ENCODE measurements at places on chromosomes 1 and 21. TPM values are rescaled to one million over a fixed set of nuclear protein-coding genes. Genes with fewer than 3 reads are reported as not detected.

DNA sequence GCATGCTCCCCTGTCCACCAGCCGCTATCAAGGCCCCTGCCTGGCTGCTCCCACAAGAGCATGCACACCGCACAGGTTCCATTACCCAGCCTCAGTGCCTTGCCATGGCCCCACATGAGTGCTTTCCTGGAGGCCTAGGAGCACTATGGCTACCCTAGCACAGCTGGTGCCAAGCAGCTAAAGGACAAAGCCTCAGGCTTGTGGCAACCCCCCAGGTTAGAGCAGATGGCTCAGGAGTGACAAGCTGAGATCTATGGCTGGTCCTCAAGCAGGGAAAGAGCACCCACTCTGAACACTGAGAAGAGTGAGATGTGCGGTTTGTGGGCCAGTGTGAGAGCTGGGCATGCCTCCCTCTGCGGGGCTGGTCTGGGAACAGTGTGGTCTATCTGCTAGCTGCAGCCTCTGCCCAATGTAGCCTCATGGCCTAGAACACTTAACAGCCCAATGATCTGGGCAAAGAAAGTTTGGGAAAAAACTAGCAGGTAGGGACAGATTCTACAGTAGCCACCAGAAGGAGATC is 129.8 kb downstream of the VAV3 start:
- DNase-seq: no peak

DNA sequence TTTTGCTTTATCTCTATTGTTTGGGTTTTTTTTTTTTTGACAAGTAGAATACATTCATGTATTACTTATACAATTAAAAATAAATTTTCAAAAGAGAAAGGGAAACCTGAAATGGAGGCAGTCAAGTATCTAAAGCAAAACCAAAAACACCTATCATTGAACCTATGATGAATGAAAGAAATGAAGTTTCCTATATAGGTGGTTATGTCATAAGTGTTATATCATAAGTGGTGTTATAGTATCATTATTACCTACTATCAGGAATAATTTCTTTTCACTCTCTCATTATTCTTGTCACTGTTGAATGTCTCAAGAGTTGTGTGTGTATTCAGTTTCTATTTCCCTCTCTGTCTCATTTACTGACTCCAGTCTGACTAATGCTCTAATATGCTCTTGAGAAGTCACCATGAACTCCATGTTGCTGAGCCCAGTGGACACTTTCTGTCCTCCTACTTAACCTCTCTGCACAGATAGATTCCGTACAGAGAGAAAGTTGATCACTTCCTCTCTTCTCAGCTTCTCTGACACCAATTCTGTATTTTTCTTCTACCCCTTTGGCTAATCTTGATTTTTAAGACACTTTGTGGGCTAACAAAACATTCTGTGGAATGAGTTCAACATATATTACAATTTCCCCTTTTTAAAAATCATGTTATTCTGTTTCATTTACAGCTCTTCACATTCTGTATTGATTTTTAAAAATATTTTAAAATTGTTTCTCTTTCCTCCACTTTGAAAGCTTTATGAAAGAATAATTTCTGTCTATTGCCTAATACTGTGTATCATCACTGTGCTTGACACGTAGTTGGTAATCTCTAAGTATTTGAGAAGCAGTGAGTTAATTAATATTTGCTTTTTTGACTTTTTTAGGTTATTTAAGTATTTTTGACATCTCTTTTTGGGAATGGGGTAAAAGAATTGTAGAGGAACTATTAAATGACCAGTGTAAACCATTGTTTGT is 50.1 kb downstream of the RASAL2 start:
- no peak for DNase-seq

Gene PRR9
- not detected for polyA plus RNA-seq

DNA sequence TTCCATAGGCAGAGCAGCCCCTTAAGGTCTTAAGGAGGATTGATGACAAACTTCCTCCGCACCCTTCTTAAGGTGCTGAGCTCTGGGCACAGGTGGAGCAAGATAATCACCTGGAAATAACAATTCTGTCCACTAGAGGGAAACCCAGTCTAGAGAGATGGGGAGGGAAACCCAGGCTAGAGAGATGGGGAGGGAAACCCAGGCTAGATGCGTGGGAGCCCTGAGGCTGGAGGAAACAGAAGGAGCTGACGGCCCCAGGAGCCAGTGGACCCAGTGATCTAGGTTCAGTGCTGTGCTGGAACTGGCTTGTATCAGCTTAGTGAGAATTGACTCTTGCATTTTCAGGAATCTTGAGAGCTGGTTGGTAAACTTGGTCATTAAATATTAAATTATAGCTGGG is 17.8 kb upstream of the MYCL start:
- peak; percentile 81 for DNase-seq

DNA sequence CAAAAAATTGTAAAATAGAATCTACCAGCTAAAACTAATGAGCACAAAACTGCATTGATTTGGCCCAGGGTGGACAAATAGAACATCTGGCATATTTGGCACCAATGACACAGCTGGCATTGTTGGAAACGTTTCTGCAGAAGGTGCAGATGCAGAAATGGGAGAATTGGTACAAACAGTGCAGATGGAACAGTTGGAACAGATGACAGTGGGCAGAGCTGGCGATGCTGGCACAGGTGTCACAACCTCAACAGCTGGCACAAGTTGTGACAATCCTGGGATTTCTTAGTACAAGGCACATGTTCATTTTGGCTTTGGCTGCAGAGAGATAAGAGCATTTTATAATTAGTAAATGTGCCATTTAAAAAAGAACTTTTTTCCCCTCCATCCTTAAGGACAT is 91.1 kb upstream of the ZBTB18 start:
- DNase-seq: no peak

Gene CGN
- polyA plus RNA-seq: 55.6 TPM

Gene LCE3D
- polyA plus RNA-seq: not detected

DNA sequence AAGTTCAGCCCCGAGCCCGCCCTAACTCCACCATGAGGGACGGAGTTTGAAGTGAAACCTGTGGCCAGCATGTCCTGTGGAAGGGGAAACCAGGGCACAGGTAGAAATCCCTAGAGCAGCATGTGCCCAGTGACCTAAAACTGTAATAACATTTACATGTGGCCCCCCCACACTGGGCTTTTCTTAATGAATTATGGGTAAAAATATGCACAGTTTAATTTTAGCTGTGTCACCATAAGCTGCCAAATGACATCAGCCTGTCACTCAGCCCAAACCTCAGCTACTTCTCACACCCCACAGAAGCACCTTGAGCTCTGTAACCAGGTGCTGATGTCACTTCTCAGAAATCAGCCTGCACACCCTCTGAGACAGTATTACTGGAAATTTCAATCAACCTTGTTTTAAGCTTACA is 50.0 kb upstream of the SLC19A1 start:
- no peak for DNase-seq

Gene ATAD3C
- polyA plus RNA-seq: 1.7 TPM

DNA sequence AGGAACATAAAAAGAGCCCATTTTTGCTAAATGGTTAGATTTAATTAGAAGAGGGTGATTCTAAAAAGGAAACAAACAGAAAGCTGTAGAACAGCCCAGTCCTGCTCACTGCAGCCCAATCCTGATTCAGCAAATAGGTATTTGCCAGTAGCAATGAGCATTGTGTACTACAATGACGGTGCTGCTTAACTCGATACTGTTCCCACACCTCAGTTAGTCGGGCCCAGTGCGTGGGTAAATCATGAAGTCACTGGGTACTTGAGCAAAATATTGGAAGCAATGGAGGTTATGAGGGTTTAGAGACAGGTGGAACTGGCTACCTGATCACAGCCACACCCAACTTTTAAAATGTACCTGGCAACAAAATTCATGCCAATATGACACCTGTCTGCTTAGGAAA is 101.5 kb upstream of the ADGRL2 start:
- DNase-seq: no peak

DNA sequence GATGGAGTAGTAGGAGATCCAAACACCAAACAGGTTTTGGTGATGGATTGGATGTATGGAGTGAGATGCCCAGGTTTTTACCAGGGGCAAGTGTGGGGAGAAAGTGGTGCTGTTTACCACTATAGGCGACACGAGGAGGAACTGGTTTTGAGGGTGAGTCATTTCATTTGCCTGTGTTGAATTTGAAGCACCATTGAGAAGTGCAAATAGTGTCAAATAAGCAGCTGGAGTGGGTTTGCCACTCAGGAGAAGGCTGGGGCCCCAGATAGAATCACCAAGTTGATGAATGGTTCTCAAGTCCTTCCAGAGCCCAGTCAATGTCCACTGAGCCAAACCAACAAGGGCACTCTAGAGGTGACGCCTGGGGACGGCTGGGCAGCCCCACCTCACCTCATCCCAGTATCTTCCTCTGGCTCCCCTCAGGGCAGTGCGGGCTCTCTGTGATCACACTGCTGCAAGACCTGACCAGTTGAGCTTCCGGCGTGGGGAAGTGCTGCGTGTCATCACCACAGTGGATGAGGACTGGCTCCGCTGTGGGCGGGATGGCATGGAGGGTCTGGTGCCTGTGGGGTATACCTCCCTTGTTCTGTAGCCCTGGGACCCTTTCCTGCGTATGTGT is 9.4 kb downstream of the RUSC1 start:
- DNase-seq: no peak

Gene FNDC5
- 44.6 TPM for polyA plus RNA-seq

DNA sequence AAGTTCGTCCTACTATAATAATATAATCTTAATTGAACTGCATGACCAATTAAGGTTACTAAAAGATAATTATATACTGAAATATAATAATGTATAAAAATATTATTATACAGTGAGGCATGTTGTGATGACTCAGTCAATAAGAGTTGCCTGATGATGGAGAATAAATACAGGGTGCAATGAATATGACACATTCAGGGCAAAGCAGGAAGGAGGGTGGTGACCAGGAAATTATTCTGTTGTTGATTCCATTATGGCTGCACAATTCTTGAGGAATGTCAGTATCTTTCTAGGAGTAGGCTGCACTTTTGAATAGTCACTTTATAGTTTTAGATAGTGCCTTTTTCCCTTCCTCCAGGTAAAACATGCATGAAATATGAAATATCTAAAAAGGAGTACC is 46.4 kb upstream of the RGS21 start:
- DNase-seq: no peak

Gene ERICH3
- polyA plus RNA-seq: 0.78 TPM

Gene HSPA6
- polyA plus RNA-seq: 0.35 TPM

DNA sequence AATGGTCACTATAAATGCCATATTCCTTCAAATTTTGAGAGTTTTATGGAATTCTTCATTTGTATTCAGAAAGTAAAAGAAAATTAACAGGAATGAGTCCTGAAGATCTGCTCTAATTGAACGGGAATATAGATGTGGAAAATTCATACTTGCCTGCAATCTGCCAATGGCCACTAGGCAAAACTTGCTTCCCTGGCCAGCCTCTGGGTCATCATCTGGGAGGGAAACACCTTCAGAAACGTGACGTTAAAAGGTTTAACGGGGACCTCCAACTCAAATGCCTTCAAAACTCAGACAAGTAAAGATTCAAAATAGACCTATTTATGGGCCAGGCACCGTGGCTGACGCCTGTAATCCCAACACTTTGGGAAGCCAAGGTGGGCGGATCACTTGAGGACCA is 21.7 kb upstream of the CTSK start:
- DNase-seq: no peak

Gene RIMS3
- polyA plus RNA-seq: 1.9 TPM

Gene SPEN
- 68.7 TPM for polyA plus RNA-seq

Gene IL12RB2
- 0.65 TPM for polyA plus RNA-seq

DNA sequence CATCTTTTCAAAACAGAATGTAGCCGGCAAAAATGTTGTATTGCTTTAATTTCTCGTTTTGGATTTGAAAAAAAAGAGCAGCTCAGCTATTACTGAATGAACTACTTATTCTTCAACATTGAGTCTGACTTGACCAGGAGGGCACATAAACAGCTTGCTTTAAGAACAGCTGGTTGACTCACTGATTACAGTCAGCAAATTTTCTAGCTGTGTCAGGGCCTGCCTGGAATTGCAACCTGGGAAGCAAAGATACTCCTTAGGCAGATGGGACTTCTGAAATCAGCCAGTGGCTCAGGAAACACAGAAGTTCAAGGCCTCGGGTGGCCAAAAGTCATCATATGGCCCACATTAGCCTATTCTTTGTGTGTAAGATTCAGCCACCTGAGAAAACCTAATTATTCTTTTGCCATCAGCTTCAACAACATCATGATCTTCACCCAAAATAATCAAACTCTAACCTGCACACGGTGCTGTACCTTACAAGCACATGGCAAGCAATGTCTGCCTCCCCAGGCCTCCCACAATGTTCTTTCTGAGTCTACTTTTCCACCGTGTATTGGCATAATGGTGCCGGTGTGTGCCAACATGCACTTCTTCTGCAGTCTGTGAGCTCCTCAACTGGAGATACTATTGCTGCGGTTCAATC is 307.2 kb downstream of the HHIPL2 start:
- DNase-seq: no peak

DNA sequence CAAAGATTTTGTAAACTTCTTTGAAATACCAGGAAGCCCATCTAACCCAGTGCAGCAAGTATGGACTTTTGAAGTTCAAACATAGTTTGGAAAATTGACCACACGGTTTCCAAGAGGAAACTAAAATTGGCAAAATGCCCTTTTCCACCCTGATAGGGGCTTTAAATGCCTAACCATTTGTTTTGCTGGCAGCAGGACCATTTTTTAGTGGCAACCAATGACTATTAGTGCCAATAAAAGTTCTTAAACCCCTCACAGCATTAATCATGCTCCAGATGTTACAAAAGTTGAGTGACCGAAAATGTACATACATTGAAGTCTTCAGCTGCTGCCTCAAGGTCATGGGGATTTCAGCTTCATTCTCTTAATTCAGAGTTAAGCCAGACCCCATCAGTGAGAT is 46.4 kb upstream of the ENAH start:
- no peak for DNase-seq

Gene OPTC
- polyA plus RNA-seq: not detected

GRCh38 chr21:31335957-31336738 is 7.9 kb downstream of the TIAM1 start:
- no peak for DNase-seq

- DNase-seq: no peak
Observed at GRCh38 chr1:48227165-48228013, 4.9 kb downstream of the SLC5A9 start.
